GM23248 (cell line): ENCODE measurements at places on chromosomes 7 and 10. TPM values are rescaled to one million over a fixed set of nuclear protein-coding genes. Genes with fewer than 3 reads are reported as not detected.

DDC gene
- total RNA-seq, result not detected in 2 replicates

GRCh38 chr10:85614566-85614965, 752.0 kb downstream of the GRID1 start:
- H3K4me3 ChIP-seq, result no peak overlapping the region
- H3K27ac ChIP-seq, result no peak overlapping the region

SEMA3D gene
- 6.6 and 10.1 TPM in 2 replicates for total RNA-seq

DNA sequence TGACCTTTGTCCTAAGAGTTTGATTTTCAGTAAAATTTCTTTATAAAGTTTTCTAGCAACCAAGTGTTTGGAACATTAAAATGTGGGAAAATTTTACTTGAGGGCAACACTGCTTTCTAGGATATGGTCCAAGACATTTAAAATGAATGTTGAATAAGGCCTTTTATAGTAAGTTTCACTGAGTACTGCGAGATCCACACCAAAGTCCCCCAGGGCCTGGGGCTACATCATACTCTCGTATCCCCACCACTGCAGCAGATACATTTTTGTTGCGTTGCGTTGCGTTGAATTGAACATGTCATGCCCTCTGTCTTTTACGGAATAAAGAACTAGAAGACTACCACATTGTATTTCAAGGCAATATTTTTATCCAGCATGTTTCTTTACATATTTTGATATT, 44.5 kb downstream of the PRTFDC1 start:
- peaks cover 10% of the 10 kb centered on the region for H3K4me1 ChIP-seq
- no peak overlapping the region for H3K4me3 ChIP-seq
- H3K27me3 ChIP-seq, result no peaks in the 10 kb centered on the region
- H3K27ac ChIP-seq, result no peak overlapping the region
- no peak for DNase-seq

- no peaks in the 10 kb centered on the region for H3K27me3 ChIP-seq
- H3K4me3 ChIP-seq, result peak overlapping the region; percentile 97
Observed at GRCh38 chr7:5528071-5528814, 104.6 kb upstream of the TNRC18 start.

GRCh38 chr7:116772423-116772863, 89.9 kb upstream of the CAPZA2 start:
- H3K36me3 ChIP-seq, result peaks cover 18% of the 10 kb centered on the region
- peak overlapping the region; percentile 36 for H3K27ac ChIP-seq
- no peaks in the 10 kb centered on the region for H3K27me3 ChIP-seq
- peak; percentile 82 for DNase-seq

GRCh38 chr10:47350671-47351640, 2.8 kb downstream of the RBP3 start:
- H3K4me3 ChIP-seq, result no peak overlapping the region
- peaks cover 11% of the 10 kb centered on the region for H3K27me3 ChIP-seq
- DNase-seq, result no peak
- H3K4me1 ChIP-seq, result no peaks in the 10 kb centered on the region
- H3K27ac ChIP-seq, result no peak overlapping the region
- H3K36me3 ChIP-seq, result no peaks in the 10 kb centered on the region

GRCh38 chr10:102705531-102705930, 8.7 kb downstream of the ARL3 start:
- no peak overlapping the region for H3K4me3 ChIP-seq
- no peaks in the 10 kb centered on the region for H3K27me3 ChIP-seq
- H3K36me3 ChIP-seq, result no peaks in the 10 kb centered on the region
- DNase-seq, result no peak
